ENCODE measurements at places on chromosomes 13 and 19.

GRCh38 chr13:39209731-39210531 is 171.7 kb downstream of the NHLRC3 start:
- peak; percentile 47 for DNase-seq

GRCh38 chr19:5536337-5536894 is 31.3 kb downstream of the TINCR start:
- peak; percentile 14 for DNase-seq

DNA sequence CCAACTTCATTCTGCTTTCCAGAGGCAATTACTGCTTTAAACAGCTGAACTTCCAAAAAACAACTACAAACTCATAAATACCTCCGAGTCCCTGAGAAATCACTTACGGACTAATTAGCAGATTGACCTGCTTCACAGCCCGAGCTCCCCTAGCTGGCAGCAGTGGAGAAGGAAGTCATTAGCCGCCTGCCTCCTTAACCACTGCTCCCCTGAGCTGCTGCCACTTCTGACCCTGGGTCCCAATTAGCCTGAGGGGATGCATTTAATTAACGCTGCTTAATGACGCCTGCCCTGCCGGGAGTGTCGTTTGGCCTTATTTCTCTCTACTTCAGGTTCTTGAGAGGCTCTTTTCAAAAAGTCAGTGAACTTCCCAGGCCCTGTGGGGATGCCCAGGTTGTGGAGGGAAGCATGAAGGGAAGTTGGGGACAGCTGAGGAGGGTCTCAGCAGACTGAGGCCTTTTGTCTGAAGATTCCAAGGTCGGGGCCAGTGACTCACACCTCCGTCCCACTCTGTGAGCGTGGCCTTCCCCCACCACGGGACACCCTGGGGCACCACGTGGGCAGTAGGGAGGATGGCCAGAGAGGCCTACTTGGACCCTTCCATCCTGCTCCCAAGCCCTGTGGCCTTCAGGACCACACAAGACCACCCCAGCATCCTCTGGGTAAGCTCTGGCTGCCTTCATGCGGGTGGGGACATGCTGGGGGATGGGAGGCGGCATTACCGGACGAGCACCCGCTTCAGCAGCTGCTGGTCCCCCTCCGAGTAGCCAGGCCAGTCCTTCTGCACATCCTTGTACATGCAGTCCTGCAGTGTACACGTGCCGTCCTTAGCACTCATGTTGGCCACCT is 19.8 kb upstream of the ISYNA1 start:
- no peak for DNase-seq

DNA sequence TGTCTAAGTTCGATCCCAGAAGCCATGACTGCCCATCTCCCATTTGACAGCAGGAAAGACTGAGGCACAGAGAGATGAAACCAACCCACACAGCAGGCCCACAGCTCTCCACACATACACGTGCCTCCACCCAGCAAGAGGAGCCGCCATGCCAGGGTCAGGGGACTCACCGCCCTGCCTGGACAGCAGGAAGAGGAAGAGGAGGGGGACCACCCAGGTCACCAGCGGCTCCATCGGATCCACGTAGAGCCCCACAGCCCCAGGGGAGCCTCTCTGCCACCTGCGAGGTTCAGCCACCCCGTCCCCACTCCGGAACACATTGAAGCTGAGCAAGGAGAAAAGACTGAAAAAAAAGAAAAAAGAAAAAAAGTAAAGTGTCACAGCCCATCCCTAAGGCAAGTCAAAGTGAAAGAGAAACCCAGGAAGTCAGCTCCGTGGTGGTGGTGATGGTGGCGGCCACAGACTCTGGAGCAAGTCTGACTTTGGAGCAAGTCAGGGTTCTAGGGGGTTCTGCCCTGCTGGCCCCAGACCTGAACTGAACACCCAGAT is at the start of gene IL12RB1:
Gene IL12RB1, minus strand, starts transcription at position 345 of the 549 bp plus-strand sequence. Its CDS starts 111 bp downstream, at position 234.
- DNase-seq = no peak

DNA sequence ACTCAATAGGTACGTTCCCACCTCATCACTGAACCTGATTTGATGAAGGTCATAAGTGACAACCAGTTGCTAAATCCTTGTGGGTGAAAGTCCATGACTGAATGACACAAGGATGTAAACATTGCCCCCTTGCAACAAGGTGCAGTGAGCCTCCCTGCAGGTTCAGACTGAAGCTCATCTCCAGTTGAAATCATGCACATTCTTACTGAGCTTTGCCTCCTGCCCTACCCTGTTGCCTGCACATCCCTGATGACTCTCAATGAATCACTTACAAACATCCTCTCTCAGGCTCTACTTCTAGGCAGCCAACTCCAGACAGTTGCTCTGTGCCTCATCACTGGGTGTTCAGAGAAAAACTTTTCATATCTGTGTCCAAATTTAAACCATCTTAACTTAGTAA is 42.5 kb upstream of the ARGLU1 start:
- peak; percentile 78 for DNase-seq

GRCh38 chr13:79709471-79709870 is 228.5 kb downstream of the NDFIP2 start:
- DNase-seq = peak; percentile 39

GRCh38 chr13:46178821-46179220 is 3.2 kb downstream of the LCP1 start:
- DNase-seq = no peak

- no peak for DNase-seq
Observed at GRCh38 chr19:56106397-56106849, 14.7 kb downstream of the ZNF787 start.

DNA sequence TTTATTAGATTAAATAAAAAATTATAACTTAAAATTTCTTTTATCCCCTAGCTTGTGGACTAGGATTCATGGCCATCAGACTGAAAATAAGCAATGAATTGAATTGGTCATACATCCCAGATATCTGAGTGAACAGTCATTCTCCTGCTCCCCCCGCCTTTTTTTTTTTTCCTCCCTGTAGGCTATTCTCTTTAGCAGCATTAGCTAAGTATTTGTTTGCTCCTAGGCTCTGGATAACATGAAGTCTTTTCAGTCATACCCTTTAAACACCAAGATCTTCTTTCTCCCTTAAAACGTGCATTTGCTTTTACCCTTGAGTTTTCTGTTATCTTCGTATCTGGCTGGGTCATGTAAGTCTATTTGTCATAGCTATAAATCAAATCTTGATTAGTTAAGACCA is 866.7 kb upstream of the SPRY2 start:
- DNase-seq = peak; percentile 2

DNA sequence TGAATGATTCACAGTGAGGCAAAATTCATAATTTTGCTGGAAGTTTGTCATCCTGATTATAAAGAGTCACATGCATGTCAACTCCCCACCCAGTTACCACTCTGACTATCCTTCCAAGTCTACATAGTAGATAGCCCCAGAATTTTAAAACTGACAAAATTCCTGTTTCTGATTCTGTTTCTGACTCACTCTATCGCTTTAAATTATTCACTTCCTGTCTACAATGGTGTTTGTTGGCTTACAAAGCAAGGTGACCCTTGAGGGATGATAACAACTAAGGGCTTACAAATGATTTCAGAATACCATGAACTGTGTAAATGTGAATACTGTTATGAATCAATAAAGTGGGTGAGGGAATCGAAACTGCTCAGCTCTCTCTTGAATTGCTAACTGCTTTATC is 98.7 kb upstream of the KL start:
- DNase-seq = peak; percentile 28

GRCh38 chr13:113759525-113760137 is 605 bp downstream of the TMEM255B start:
- DNase-seq = no peak

DNA sequence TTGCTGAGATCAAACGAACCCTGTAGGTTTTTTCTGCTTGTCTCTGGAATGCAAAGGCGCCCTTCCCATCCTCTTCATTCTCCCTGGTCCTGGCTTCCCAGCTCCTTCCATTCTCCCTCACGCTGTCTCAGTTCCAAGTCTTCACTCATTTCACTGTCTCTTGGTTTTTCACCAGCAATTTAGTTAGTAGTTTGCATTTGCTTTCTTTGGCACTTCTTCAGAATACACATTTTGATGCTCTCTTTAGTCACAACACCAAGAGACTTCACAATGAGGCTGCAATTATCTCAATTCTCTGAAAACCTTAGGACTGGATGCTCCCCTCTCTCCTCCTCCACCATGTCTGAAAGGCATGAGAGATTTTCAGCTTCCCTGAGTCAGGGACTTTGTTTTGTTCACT is 470.7 kb downstream of the FGF14 start:
- DNase-seq = no peak

- DNase-seq = no peak
Observed at GRCh38 chr19:19452243-19453124, 47.0 kb downstream of the GATAD2A start.

DNA sequence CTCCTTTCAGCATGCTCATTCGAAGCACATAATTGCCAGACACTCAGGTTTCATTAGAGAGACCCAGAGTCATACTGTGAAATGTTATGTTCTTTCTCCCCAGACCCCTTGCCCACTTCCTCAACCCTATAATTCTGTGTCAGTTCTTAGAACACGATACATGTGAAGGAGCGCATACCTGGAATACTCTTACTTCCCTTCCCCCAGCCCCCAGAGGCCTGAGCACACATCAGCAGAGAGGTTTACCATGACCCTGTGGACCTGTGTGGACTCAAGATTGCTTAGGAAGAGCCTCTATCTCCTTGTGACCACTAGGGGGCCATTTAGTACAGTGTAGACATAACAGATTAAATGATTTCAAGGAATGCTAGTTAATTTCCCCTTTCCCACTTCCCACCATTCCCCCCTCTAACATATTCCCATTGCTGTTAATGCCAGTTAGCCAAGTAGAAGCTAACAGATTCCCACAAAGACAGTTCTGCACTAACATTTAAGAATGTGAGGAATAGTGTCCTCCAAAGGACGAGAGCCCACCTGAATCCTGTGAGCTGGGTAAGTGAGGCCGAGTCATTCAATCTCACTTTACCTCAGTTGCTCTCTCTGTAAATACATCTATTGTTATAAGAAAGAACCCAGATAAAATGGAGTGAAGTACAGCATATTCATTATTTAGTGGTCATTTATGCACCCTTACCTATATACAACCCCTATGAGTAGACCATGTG is 154.2 kb upstream of the MAB21L1 start:
- DNase-seq = peak; percentile 74

- DNase-seq = peak; percentile 49
Observed at GRCh38 chr19:4647676-4648644, 8.6 kb downstream of the TNFAIP8L1 start.

- DNase-seq = no peak
Observed at GRCh38 chr13:89267734-89268133, 1596.6 kb downstream of the SLITRK5 start.

DNA sequence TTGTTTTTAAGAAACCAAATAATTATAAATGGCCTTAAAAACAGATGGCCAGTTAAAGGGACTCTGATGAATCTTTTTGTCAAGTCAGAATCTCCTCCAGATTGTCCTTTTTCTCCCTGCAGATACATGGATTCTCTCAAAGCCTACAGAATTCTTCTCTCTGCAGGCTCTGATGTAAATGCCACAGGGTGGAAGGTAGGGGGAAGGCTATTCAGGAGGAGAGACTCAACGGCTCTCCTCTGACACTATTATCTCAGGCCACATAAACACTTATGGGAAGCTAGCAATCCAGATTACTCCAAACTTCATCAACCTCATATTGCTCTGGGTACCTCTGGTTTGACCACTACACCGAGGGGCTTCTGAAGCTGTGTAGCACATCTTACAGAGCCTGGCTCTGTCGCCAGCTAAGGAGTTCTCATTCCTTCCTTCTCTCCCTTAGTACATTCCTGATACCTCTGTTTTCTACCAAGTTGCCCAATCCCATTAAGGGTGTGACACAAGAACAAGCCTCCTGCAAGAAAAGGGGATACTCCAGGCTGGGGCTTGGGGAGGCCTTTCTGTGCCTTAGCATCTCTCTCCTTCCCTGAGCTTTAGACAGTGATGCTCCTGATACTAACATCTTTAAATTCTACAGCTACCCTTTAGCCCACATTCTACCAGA is 14.9 kb downstream of the LCP1 start:
- no peak for DNase-seq

DNA sequence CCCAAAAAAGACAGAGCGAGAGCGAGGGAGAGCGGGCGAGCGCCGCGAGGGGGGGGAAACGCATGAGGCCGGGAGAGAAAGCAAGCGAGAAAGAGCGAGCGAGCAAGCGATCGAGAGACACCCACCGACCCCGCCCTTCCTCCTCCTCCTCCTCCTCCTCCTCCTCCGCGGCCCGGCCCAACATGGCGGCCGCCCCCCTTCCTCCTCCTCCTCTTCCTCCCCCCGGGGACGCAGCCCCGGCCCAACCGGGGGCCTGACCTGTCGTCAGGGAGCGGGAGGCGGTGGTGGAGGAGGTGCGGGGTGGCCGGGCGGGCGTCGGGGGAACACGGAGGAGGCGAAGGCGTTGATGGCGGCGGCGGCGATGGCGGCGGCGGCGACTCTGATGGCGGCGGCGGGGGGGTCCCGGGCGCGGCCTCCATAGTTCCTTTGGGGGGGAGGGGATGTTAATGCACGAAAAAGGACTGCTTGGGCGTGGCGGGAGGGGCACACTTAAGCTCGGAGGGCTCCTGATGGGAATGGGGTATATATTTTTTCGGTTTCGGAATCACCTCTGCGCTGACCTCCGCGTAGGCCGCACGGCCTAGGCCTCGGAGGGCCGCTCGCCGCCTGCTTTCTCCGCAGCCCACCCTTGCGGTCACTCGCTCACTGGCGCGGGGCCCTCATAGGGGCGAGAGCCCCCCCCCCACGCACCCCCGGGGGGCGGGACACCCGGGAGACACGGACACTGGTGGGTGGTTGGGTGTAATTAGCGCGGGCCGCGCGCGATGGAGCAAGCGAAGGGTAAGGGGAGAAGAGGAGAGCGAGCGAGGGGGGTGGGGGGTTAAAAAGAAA is 1.2 kb downstream of the ZC3H4 start:
- DNase-seq = peak; percentile 86

DNA sequence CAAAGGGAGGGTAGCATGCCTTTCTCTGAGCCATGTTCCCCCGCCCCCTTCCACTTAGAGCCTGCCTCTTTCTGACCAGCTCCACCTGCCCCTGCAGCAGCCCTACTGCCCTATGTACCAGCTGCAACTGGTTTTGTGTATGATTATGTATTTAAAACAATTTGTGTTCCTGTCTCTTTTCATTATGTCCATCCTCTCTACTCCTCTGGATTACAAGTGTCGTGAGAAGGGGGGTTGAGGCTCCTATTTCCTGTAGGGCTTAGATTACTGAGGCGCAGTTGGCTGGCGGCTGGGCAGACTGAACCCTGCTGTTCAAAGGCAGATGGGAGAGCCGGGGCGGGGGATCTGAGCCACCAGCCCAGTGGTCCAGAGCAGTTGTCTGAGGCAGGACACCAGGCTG is 213.3 kb downstream of the KCNRG start:
- DNase-seq = no peak

DNA sequence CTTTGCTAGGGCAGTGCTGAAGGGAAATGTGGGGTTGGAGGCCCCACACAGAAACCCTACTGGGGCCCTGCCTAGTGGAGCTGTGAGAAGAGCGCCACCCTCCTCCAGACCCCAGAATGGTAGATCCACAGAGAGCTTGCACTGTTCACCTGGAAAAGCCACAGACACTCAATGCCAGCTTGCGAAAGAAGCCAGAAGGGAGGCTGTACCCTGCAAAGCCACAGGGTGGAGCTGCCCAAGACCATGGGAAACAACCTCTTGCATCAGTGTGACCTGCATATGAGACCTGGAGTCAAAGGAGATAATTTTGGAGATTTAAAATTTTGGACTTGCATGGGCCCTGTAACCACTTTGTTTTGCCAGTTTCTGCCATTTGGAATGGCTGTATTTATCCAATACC is 615.4 kb upstream of the MIR17HG start:
- no peak for DNase-seq
